Stimulated activated CD8-positive, alpha-beta memory T cell treated with anti-CD3 and anti-CD28 coated beads, Interleukin-7, amount 100 ng/mL, for 4 hours (primary cell): ENCODE measurements at places on chromosomes 13 and 19.

- DNase-seq = no peak
These were observed 1000.6 kb downstream of the OLFM4 start for GRCh38 chr13:54029226-54029625.

DNA sequence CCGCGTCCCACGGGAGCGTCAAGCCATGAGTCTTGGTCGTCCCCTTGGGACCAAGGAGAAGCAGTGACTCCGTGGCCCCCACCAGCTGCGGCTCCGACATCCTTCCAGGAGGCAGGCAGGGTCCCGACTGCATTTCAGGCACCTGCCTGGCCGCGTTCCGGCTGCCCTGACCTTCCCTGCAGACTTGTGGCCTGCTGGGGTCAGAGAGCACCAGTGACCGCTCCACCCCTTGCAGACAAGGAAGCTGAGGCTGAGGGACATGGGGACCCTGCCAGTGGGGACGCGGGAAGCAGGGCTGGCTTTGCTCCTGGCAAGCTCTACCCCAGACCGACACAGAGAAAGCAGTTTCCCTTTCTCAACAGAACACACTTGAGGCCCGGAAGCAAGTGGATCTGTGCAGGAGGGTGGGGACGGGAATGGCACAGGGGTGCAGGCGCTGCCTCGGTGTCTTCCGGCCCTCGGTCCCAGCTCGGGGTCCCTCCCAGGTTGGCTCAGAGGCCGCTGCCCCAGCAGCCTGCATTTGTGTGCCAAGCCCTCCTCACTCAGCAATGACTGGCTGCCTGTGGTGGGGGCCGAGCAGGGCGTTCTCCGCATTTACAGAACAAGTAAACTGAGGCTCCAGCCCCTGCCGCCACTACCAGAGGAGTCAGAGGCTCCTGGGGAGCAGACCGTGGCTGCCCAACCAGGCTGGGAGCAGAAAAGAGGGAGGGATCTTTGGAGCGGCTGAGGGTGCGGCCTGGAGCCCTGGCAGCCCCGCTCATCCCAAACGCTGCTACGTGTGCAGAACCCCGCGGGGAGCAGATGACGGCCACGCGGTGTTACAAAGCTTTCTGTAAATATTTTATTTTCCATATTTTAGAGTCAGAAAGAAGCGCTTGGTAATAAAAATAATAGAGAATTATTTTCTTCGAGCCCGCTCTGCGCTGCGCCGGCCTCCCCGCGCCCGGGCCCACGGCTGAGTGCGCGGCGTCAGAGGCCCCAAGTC is 43.9 kb downstream of the GAS6 start:
- DNase-seq = no peak

DNA sequence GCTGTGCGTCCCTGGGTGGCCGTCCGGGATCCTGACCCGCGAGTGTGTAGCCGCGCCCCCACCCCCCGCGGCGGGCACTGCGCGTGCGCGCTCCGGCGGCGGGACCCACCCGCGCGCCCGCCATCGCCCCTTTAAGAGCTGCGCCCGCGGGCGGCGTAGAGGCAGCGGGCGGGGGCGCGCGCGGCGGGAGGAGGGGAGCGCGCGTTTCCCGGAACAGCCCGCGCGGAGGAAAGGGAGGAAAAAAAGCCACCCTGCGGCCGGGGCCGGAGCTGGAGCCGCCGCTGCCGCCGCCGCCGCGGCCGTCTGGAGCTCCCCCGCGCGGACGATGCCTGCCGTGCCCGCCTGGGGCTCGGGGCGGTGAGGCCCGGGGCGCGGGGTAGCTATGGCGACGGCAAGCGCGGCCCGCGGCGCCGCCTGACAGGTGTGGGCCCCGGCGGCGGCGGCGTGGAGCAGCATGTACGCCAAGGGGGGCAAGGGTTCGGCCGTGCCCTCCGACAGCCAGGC is at the start of gene SSBP4:
Gene SSBP4 (plus strand): TSS at position 204 of the 504 bp plus-strand sequence. CDS start 251 bp downstream, at position 455.
- no peak for DNase-seq

DNA sequence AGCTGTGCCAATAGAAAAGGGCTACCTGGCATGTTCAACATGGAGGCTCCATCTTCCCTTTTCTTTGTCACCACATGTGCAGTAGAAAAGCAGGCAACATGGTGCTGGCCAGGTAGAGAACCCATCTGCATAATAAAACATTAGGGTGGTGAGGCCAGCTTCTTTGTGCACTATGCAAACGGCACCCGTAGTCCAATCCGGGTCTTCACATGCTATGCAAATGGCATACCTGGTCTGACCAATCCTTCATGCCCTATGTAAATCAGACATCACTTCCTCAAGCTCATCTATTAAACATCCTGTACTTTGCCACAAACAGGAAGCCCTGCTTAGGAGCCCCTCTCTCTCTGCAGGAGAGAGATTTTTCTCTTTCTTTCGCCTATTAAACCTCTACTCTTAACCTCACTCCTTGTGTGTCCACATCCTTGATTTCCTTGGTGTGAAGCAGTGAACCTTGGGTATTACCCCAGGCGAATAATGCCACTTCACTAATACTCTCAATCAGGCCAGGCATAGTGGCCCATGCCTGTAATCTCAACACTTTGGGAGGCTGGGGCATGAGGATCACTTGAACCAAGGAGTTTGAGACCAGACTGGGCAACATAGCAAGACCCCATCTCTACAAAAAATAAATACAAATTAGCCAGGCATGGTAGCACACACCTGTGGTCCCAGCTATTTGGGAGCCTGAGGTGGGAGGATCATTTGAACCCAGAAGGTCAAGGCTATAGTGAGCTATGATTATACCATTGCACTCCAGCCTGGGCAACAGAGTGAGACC is 111.3 kb upstream of the MRI1 start:
- DNase-seq = no peak

DNA sequence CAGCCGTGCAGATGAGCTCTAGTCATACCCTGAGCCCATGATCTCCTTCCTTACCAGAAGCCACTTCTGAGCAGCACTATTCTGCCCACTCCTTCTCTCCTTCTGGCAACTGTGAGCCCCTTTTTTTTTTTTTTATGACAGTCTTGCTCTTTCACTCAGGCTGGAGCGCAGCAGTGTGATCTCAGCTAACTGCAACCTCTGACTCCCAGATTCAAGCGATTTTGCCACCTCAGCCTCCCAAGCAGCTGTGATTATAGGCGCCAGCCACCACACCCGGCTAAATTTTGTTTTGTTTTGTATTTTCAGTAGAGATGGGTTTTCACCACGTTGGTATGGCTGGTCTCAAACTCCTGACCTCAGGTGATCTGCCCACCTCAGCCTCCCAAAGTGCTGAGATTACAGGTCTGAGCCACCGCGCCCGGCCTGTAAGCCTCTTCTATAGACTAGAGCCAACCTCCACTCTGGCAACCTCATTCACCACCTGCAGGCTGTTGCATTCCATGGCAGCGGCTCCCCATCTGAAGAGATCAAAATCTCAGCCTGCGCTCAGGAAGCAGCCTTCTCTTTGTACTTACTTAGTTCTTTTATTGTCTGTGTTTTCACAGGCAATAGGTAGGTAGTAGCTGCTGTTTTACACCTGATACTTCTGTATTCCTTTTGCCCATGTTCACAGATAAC is 34.8 kb upstream of the NDFIP2 start:
- DNase-seq = no peak

DNA sequence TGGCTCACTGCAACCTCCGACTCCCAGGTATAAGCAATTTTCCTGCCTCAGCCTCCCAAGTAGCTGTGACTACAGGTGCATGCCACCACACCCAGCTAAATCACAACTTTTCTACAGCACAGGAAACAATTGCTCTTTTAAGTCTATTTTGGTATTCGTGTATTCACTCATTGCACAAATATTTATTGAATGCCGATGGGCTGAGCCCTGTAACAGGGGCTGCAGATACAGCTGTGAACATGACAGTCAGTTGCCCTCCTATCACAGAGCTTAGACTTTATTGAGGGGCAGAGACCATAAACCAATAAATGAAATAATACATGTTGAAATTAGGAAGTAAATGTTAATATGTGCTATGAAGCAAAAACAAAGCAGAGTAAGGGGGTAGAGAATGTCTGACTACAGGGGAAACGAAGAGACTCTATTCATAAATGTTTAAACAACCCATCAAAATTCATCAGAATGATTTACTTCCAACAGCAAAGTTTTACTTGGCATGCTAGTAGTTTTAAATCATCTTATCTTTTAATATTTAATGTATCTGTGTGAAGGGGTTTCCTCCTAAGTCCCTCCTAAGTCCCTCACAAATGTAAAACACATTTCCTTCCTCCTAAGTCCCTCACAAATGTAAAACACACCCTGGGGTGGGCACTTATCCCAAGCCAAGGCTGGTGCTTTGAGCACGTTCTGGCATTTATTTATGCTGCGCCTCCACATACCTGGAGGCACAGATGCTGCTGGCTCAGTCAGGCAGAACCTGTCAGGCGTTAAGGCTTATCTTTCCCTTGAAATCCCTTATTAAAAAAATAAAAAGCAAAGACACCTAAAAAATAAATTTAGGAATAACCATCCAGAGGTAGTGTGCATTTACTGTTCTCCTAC is 140.8 kb downstream of the MIPEP start:
- DNase-seq = no peak

DNA sequence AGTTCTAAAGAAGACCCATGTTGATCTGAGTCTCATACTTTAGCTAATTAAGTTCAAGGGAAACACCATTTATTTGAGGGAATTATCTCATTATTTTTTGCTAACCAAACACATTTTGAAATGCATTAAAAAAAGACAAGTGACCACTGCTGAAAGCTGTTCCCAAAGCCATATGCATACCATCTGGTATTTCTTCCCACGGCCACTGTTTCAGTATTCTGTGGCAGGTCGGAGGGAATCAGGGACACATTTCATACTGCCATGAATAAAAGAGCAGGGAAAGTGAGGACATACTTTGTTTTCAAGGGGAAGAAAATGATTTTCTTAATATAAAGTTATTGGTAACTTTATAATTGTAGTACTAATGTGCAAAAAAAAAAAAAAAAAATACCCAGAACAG is 401.2 kb downstream of the HS6ST3 start:
- no peak for DNase-seq

GRCh38 chr13:64410276-64411053 is 2819.7 kb downstream of the PCDH9 start:
- no peak for DNase-seq

- no peak for DNase-seq
These were observed 182.4 kb upstream of the UFM1 start for GRCh38 chr13:38167164-38167822.

DNA sequence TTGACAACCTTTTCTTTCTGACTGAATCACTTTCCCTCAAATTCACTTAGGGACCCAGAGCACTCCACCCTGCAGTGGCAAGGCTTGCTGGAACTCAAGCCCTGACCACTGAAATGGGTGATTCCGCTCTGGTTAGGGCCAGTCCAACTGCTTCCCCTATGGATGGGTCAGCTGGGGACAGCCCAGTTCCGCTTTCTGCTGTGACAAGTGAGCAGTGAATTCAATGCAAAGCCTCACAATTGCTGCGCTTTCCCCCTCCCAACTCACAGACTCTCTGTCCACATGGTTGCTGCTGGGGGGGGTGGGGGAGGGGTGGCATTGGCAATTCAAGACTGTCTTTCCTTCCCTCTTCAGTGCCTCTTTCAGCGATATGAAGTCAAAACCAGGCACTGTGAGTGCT is 18.7 kb downstream of the CD70 start:
- DNase-seq = no peak

DNA sequence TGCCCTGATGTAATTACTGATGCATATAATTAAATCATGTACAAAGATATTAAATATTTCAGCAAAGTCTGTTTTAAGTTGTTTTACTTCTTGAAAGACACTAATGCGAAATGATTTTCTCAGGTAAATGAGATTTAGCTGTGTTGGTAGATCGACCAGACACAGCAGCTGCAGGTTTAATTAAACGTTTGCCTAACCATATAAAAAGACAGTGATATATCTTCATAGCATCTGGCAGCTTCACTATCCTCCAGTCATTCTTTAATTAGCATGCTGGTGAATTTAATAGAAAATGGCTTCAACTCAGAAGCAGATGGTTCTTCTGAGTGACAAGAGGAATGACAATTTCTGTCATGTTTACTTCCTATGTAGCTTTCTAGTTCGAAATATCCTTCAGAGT is 69.3 kb downstream of the NHLRC3 start:
- DNase-seq = no peak

- no peak for DNase-seq
These were observed 258.6 kb downstream of the EFNB2 start for GRCh38 chr13:106276876-106277275.

DNA sequence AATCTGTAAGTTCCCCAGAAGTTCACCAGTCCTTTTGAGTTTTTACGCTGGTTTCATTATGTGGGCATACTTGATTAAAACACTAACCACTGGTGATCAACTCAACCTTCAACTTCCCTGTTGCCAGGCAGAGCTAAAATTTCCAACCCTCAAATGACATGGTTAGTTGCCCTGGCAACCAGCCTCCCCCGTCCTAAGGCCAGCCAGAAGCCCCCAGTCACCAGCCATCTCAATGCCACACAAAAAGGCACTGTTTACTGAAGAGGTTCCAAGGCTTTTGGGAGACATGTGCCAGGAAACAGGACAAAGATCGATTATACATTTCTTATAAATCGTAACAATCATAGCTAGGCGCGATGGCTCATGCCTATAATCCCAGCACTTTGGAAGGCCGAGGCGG is 1.6 kb downstream of the ZNF649 start:
- no peak for DNase-seq

- DNase-seq = no peak
These were observed 95.0 kb upstream of the KLF5 start for GRCh38 chr13:72963762-72964161.

GRCh38 chr19:17996826-17997316 is 11.1 kb upstream of the ARRDC2 start:
- peak; percentile 65 for DNase-seq

DNA sequence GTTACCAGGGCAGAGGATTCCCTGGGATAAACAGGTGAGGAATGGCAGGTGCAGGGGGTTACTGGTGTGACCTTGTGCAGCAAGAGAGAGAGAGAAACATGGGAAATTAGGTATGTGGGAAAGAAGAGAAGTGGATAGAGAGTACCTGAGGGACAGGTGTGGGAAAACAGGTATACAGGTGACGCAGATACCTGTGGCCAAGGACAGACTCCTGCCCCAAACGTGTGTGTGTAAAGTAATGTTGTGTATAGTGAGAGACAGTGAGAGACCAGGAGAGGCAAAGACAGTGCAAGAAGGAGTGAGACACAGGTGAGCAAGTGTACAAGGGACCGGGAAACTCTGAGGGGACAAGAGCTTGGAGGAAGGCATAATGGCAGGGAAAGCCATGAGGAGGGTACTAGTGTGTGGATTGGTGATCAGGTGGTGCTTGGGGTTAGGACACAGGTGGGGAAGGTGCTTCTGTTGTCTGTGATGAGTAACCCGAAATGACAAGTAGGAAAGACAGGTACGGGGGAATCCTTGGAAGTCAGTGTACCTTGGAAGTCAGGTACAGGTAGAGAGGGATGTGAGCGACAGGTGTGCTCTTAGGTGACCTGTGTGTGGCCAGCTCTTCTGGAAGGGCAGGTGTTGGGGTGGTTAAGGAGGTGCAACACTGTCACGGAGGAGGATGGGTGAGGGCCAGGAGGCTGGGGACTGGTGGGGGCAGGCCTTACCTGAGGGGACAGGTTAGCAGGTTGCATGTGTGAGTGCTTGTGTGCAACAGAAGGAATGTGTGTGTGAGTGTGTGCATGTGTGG is 2.8 kb downstream of the ERFL start:
- DNase-seq = no peak
